ENCODE measurements at places on chromosomes 11 and 22.

GRCh38 chr11:133984828-133985227 lies 28.1 kb upstream of the IGSF9B start:
- no peak for DNase-seq

- DNase-seq, result no peak
Measured at GRCh38 chr11:12285811-12286222, 91.6 kb upstream of the PARVA start.

GRCh38 chr11:128305588-128305987 lies 281.8 kb downstream of the ETS1 start:
- no peak for DNase-seq

DNA sequence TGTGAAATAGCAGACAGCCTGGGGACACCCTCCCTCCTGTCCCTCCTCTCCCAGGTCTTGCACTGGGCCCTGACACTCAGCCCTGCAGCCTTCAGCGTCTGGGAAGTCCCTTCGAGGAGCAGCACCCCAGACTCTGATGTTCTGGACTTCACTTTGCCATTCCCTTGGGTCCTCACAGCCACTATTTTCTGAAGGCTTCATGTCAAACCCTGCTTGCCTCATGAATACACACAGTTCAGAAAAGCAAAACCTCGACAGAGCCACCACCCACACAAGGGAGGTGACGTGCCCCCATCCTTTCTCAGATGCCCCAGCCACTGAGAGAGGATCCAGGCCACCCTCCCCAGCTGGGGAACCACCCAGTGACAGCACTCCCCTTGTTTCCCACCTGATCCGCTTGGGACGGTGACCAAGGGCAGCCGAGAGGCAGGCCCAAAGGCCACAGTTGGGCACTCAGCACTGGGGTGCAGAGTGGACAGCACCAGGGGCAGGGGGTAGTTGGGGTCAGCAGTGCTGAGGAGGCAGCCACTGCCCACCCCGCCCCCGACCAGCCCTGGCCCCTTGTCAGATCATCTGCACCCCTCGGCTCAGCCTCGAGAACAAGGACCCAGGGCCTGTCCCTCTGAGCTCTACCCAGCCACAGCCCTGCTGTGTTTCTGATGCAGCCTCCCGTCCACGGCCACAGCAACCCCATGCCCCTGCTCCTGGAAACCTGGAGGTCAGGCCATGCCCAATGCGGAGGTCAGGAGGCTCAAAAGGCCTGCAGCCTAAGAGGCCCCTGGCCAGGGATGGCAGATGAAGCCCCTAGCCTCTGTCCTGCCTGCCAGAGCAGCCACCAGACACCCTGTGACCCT lies 3.1 kb upstream of the TNNT3 start:
- DNase-seq, result peak; percentile 11

DNA sequence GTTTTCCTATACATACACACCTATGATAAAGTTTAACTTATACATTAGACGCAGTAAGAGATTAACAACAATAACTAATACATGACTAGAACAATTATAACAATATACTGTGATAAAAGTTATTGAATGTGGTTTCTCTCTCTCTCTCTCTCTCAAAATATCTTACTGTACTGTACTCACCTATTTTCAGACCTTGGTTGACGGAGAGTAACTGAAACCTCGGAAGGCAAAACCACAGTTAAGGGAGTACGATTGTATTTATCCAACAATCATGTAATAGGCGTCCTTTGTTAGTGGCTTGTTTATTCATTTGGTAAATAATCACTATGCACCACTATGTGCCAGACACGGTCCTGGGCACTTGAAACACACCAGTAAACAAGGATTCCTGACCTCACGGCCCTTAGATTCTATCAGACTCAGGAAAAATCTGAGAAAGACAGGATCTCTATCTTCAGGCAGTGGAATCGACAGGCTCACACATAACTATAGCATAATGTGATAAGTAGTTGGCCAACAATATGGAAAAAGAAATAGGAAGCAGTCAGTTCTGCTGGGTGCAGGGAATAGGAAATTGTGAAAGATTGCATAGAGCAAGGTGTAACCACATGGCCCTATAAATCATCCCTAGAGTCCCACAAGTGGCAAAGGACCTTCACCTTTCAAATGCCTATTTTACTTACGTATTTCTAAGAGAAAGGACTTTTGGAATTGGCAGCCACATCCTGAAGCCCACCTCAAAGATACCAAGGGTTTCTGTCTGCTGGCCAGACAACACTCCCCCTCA lies 12.0 kb downstream of the ETS1 start:
- DNase-seq, result no peak

- no peak for DNase-seq
Measured at GRCh38 chr22:23126165-23127054, 15.4 kb downstream of the RSPH14 start.

DNA sequence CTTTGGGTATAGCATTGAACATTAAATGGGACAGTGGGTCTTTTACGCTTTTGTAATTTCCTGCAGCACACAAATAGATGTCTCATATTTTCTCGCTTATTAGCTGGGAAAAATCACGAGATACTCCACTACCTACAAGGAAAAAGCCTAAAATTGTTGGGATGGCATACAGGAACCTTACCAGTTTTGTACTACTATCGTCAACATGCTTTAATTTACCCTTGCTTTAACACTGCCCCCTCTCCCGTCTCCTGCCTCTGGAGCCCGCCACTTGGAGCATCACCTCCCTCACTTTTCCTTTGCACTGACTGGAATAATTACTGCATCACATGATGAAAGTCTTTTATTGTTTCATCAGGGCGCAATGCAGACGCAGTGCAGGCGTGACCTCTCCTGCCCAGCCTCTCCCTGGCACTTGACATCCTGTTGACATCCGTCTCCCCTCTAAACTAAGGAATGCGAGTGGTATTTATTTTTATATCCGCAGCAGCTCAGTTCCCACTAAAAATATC lies 1.0 kb upstream of the FNBP4 start:
- peak; percentile 23 for DNase-seq

DNA sequence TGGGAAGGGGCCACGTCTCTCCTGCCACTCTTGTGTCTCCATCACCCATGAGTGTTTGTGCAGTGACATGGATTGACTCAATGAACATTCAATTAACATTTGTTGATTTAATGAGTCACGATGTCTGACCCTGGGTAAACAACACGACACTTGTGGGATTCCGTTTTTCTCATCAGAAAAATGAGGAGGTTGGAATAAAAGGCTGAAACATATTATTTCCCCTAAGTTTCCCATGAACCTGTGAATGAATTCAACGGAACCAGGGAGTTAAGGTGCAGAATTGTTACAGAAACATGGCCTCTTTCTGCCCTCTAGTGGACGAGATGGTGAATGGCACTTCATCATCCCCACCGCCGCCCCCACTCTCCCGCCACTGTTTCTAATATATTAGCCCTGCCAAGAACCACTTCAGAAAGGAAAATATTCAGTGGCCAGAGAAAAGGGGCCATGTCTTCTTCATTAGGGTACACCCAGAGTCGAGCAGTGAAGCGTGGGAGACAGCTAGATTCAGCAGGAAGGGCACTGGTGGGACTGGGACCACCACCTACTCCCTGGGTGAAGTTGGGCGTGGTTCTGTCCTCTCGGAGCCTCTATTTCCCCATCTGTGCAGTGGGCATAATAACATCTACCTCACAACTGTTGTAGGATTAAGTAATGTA lies 46.3 kb upstream of the SYT13 start:
- peak; percentile 19 for DNase-seq

DNA sequence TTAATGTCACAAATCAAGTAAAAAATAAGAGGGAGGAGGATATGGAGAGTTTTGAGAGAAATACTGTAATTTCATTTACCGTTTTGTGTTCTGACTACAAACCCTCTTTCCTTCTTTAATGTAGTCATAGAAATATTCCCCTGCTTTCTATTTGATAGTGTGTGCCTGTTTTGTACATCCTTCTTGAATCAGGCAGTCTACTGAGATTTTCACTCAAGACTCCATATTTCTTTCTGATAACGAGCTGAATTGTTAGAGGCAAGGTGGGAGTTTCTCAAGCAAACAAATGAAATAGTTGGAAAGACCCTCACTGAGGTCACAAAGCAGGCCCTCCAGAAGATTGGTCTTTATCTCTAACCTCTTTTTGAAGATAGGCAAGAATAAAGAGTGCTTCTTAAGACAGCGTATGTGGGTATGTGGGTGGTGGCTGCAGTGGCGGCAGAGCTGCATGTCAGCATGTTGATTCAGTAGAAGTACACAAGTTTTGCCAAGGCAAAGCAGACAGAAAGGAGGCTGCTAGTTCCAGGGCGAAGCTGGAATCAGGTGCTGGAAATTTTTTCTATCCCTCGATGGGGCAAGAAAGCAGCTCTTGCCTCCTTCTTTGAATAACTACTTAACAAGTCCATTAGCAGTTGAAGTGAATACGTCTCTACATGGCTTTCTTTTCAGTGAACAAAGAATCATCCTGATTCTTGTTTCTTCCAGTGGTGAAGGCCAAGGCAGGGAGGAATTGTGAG lies 164.2 kb downstream of the FAM76B start:
- no peak for DNase-seq

DNA sequence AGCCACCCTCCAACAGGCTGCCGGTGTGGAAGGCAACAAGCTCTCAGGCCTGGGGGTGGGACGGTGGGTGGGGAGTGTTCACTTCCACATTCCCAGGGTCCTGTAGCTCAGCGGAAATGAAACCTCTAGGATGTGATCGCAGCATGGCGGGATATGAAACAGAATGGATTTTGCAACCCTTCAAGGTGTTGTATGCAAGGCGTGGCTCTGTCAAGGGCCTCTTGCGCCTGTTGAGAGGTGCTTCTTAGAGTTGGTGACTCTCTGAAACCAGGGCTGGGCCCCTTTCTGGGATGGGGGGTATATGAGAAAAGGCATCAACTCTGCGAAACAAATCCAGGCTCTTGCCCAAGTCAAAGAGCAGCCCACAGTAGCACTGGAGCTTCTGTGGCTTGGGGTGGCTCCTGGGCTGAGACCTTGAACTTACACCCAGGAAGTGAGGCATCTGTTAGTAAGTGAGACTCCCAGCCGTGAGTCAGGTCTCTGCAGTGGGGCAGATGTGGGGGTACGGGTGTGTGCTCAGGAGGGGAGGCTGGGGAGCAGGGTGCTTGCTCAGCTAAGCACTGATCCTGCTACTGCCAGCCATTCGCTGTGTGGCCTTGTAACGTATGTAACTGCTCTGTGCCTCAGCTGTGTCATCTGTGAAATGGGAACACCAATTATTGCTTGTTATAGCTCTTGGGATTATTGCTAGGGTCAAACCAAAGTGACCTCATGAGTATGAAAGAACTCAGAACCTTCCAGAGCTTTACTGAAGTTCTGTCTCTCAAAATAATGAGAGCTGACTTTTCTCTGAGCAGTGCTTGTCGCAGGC lies 28.3 kb downstream of the NECTIN1 start:
- DNase-seq, result no peak

DNA sequence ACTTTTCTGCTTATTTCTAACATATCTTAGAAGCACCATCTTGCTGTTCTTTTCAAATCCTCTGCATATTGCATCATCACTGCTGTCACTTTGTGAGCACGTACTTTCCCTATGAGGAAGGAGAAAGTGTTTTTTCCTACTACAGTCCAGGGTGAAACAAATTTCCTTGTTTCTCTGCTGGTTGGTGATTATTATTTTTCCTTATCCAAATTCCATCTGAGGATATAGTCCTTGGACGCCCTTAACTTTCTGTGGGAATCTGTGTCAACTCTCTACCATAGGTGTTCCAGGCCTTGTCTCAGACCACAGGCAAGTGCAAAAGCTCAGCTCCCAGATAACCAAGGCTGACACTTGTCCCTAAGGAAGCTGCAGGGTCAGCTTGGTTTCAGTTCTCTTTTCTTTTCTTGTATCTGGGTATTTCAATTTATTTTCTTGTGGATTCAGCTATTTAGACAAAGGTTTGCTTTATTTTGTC lies 29.4 kb upstream of the LYVE1 start:
- DNase-seq, result no peak

DNA sequence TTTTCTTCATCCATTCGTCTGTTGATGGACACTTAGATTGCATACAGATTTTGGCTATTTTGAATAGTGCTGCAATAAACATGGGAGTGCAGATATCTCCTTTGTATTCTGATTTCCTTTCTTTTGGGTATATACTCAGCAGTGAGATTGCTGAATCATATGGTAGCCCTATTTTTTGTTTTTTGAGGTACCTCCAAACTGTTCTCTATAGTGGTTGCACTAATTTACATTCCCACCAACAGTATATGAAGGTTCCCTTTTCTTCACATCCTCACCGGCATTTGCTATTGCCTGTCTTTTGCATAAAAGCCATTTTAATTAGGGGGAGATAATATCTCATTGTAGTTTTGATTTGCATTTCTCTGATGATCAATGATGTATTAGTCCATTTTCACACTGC lies 96.1 kb downstream of the PRR5L start:
- no peak for DNase-seq

DNA sequence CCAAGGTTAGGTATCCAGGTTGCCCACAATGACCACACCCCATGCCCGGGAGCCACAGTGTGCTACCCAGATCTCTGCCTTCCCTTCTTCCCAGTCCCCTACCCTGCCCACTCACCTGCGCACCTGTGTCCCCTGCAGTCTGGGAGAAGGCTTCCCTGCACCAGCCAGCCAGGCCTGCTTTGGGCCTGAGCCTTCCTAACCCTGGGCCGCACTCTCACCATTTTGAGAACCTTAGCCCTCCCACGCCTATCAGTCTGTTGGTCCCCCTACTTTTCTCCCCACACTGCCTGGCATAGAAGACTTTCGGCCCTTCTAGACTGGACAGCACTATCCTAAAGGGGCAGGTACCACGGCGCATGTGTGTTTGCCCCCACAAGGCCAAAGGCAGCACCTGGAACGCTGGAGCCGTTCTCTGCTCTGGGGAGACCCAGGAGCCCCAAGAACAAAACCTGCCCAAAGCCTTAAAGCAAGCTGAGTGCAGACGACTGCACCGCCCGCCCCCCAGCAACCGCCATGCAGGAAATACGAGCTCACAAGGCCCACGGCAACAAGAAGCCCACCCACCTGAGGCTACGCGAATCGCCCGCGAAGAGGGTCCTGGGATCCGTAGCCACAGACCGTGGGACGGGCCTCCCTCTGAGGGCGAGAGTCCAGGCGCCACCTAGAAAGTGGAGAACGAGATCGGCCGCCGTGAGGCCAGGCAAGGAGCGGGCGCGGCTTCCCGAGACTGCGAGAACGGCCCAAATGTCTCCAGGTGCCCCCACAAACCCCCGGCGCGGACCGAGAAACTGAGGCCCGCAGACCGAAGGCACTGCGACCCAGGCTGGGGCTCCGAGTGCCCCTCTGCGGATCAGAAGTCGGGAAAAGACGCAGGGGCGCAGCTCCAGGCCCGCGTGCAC lies 546 bp downstream of the GNB1L start:
- DNase-seq, result no peak

- no peak for DNase-seq
Measured at GRCh38 chr11:115155978-115156377, 348.2 kb downstream of the CADM1 start.

- no peak for DNase-seq
Measured at GRCh38 chr11:85680897-85681296, 5.1 kb downstream of the CCDC89 start.

Data from stimulated activated CD4-positive, alpha-beta T cell treated with anti-CD3 and anti-CD28 coated beads, Interleukin-4, amount 100 ng/mL, for 48 hours (primary cell).